Activated CD4-positive, alpha-beta T cell treated with anti-CD3 and anti-CD28 coated beads, Interleukin-2, amount 50 U/mL, for 16 hours (primary cell): ENCODE measurements at places on chromosomes 16 and 17.

GRCh38 chr16:81942007-81942601 is 69.2 kb downstream of the SDR42E1 start:
- no peak for DNase-seq

- DNase-seq = no peak
Measured at GRCh38 chr16:80045861-80046260, 445.3 kb upstream of the MAF start.

- no peak for DNase-seq
Measured at GRCh38 chr16:58460219-58460610, 39.7 kb upstream of the NDRG4 start.

DNA sequence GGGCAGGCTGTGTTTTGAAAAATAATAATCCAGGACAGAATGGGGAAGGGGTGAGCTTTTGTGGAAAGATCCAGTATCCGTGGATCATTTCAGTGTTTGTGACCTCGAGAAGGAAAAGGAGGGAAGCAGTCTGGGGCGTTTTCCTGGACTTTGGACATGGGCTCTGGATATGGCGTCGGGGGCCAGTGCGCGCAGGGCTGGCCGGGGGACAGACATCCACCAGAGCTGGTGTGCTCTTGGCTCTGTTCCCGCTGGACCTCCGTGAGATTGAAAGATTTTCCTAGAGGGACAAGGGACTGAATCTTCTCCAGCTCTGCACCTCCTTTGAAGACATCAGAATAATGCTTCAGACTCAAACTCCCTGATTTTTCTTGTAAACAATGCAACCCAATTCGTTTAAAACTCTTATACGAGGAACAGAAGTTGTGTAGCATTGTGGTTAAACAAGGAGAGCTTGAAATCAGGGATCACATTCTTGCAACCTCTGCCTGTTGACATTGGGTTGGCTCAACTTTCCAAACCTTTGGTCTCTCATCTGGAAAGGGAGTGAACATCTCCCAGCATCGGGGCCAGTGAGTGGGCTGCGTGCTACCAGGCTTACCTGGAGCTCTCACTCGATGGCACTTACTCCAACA is 75.9 kb downstream of the C16orf95 start:
- no peak for DNase-seq

- DNase-seq = no peak
Measured at GRCh38 chr16:7456211-7456610, 123.6 kb downstream of the RBFOX1 start.

- DNase-seq = no peak
Measured at GRCh38 chr17:1871756-1872155, 42.0 kb downstream of the RPA1 start.

DNA sequence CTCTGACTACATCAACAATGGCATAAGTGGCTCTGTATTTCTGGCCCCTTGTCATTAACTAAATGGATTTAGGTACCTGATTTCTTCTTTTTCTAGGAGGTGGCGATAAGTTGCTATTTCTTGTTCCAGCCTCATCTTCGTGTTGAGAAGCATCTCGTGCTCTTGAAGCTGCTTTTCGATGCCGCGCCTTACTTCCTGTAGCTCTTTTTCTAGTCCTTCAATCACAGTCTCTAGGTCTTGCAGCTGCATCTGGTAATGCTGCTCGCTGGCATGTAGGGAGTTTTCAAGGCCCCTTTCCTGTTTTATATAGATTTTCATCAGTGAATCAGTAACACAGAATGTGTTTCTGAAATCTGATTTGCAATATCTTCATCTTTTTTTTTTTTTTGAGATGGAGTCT is 5.1 kb downstream of the KRT222 start:
- no peak for DNase-seq

- DNase-seq = no peak
Measured at GRCh38 chr16:78288888-78289287, 189.4 kb downstream of the WWOX start.

DNA sequence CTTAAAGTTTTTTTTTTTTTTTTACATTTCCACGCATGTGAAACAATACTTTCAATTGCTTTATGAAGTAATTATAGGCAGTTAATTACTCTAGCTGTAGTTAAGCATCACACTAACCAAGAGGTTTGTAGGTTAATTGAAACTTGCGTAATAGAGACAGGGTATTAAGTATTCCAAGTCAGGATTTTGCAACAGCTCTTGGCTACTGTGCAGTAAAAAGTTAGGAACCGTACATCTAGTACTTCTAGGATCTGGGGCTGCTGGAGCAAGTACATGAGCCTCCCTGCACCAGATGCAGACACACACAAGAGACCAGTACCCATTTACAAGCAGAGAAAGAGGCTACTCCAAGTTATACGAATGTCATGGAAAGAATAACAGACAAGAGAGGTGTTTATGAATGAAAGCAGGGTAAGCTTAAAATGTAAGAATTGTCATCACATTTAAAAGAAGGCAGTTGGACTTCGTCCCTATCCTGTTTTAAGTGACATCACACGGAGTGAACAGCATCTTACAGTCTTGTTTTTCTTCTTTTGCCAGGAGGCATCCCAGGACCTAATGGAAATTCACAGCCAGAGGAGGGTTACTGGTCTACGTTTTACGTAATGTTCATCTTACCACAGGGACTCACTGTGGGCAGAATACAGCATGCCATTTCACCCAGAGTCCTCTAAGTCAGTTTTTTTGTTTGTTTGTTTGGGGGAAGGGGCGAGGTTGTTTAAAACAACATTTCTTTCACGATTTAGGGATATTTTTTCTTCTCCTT is 379.6 kb upstream of the PSMD7 start:
- DNase-seq = no peak

- DNase-seq = no peak
Measured at GRCh38 chr16:30766206-30766932, 4.2 kb downstream of the RNF40 start.

- no peak for DNase-seq
Measured at GRCh38 chr16:35506018-35506897, 2046.8 kb downstream of the TP53TG3F start.

GRCh38 chr17:81868674-81869220 is 2.4 kb downstream of the ARHGDIA start:
- no peak for DNase-seq

DNA sequence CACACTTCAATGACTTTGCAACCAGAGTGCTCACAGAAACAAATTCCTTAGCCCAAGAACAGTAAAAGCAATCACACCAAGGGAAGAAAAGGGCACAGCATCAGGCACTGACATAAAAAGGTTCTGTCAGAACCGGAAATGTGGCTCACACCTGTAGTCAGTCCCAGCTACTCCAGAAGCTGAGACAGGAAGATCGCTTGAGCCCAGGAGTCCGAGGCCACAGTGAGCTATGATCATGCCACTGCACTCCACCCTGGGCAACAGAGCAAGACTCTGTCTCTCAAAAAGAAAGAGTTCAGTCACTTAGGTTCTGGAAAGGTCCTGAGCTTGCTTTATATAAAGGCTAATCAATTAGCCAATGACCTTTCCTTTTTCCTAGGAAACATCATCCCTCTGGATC is 22.7 kb downstream of the YWHAE start:
- DNase-seq = no peak

GRCh38 chr17:6078458-6078871 is 8.3 kb downstream of the WSCD1 start:
- no peak for DNase-seq

GRCh38 chr17:20087538-20088250 is 78.5 kb downstream of the SPECC1 start:
- DNase-seq = no peak

- DNase-seq = no peak
Measured at GRCh38 chr17:30084788-30085187, 31.8 kb upstream of the NSRP1 start.

DNA sequence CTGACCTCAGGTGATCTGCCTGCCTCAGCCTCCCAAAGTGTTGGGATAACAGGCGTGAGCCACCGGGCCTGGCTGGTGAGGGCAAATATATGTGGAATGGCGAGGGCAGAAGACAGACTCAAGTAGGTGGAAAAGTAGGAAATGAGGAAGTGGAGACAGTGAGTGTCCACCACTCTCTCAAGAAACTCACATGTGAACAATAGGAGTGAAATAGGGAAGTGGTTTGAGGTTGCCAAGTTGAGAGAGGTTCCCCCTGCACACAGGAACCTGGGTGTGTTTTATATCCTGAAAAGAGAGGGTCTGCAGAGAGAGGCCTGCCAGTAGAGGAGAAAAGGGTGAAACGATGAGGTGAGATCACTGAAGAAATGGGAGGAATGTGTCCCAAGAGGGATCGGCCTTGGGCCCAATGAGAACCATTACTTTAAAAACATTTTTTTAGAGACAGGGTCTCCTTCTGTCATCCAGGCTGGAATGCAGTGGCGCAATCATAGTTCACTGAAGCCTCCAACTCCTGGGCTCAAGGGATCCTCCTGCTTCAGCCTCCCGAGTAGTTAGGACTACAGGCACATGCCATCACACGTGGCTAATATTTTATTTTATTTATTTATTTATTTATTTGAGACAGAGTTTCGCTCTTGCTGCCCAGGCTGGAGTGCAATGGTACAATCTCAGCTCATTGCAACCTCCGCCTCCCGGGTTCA is 17.1 kb upstream of the CORO1A start:
- no peak for DNase-seq

DNA sequence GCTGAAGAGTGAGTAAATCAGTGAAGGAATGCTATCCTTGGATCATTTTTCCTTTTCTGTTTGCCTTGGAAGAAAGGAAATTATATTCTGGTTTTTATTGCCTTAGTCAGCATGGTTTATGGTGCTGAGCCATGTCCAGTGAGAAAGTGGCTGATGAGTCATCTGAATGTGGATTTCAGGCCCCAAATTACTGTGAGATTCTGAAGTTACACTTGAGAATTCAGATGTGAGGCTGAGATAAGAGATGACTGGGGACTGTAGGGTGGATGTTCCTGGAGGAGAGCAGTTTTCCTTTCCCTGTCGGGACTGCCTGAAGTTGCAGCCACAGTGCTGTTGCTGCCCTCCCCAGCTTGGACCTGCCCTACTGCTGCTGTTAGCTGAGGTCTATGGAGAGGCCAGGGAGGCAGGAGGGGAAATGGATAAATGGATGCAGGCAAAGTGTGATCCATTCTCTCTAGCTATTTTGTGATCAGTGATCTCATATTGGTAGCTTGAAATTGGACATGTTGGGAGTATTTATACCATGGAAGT is 4.2 kb upstream of the MAP3K14 start:
- DNase-seq = peak; percentile 74

- DNase-seq = no peak
Measured at GRCh38 chr17:7703584-7704479, 1.2 kb upstream of the EFNB3 start.

DNA sequence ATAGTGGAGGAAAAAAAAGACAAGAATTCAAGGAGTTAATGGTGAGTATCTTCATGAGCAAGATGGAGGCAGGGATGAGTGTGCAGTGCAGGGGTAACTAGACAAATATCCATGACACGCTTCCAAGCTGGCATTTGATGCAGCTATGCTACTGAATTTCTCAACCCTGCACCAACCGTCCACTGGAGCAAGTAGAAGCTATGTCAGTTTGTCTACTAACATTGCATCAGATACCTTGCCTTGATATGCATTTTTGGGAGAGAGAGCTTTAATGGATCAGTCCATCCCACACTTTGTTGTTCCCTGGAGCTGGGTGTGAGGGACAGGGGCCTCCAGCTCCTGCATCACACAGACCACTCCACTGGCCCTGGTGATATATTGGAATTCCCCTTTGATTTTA is 16.4 kb downstream of the CCL11 start:
- no peak for DNase-seq

DNA sequence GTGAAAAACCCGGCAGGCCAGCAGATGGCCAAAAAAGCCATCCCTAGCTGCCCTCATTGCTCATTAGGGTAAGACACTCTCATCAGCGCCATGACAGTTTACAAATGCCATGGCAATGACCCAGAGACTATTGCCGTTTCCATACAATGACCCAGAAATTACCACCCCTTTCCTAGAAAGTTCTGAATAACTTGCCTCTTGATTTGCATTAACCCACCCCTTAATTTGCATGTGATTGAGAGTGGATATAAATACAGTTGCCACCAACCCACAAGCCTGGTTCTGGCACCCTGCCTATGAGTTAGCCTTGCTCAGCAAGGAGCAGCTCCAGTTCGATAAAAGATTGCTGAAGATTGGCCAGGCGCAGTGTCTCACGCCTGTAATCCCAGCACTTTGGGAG is 16.1 kb upstream of the C16orf54 start:
- DNase-seq = no peak

GRCh38 chr16:11049396-11050059 is 105.2 kb downstream of the CLEC16A start:
- no peak for DNase-seq

DNA sequence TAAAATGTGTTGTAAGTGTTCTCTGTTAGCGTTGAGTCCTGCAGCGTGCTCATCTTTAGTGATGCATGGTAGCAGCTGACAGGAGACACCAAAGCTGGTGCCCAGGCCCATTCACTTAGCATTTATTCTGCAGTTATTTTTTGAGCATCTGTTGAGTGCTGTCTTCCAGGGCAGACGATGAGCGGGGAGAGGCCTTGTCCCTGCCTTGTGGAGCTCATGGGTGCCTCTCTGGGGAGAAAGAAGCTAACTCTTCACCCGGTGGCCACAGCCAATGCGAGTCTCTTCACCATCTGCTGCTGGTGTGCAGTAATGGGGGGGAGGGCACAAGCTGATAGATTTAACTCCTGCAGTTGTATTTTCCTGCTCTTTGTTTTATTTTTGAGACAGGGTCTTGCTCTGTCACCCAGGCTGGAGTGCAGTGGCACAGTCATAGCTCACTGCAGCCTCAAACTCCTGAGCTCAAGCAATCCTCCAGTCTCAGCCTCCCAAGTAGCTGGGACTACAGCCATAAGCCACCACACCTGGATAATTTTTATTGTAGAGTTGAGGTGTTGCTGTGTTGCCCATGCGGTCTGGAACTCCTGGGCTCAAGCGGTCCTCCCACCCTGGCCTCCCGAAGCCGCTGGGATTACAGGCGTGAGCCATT is 30.5 kb downstream of the GPT2 start:
- no peak for DNase-seq

DNA sequence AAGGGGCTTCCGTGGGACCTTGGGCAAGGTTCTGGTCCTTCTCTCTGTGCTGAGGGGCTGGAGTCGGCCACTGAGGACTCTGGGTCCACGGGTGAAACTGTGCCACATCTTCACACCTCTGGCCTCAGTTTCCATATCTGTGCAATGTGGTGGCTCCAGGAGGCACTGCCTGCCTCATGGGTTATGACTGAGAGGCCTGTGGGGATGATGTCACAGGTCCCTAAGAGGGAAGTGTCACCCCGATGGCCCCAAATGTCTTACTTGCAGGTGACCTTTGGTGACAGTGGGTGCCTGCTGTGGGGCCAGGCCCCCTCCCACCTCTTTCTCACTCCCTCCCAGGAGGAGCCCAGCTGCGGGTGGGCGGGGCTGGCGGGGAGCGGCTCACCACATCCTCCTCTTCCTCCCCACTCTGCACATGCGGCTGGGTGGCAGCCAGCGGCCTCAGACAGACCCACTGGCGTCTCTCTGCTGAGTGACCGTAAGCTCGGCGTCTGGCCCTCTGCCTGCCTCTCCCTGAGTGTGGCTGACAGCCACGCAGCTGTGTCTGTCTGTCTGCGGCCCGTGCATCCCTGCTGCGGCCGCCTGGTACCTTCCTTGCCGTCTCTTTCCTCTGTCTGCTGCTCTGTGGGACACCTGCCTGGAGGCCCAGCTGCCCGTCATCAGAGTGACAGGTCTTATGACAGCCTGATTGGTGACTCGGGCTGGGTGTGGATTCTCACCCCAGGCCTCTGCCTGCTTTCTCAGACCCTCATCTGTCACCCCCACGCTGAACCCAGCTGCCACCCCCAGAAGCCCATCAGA is at the start of gene IL21R:
TSS of gene IL21R (plus strand) at position 407 of the 801 bp plus-strand sequence. CDS start 27,898 bp downstream, outside the sequence.
- peak; percentile 86 for DNase-seq
